ENCODE measurements at places on chromosomes 16 and 17.

DNA sequence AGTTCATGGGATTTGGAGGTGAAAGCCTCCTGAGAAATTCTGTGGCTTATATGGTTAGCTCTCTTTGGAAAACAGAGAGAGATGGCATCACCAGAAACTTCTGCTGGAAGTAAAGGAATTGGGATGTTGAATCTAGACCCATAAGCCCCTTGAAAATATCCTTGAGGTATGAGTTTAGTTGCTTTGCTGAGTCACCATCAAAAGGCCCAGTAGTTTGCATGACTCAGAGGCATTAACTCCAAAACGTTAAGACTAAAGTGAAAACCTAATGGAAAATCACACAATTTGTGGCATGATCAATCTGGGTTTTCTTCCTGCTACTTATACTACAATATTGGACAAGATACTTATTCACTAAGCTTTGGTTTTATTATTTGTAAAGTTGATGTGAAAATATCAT lies 349.2 kb upstream of the SALL1 start:
- no peak for DNase-seq

- no peak for DNase-seq
These were observed 15.1 kb downstream of the SOX8 start for GRCh38 chr16:996681-997080.

- DNase-seq = no peak
These were observed 131.2 kb upstream of the FAM20A start for GRCh38 chr17:68732301-68732749.

- DNase-seq = no peak
These were observed 3.9 kb downstream of the ZNF319 start for GRCh38 chr16:57996406-57997175.

DNA sequence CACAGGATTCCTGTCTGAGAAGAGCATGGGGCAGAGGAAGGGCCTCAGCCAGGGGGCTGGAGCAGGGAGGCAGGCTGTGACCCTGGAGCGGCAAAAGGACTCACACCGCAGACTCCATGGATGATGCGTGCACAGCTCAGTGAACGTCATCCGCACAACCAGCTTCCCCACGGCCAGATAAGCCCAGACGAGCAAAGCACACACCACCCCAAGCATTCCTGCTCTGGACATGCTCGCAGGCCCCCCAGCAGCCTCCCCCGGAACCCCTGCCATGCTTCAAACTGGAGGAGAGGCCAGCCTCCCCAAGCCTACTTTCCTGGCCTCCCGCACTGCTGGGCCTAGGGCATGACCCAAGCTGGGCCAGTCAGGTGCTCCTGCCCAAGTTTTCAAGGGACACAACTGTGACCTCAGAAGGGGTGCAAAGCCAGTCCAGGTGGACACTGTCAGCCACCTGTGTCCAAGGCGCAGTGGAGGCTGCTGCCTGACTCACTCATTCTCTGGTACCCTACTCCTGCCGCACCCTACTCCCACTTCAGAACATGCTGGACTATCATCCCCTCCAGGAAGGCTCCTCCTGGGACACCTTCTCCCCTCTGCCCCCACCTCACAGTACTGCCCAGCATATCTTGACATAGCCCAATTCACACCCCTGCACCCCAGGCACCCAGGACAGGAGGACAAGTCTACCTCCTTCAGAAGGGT lies 4.8 kb downstream of the BCAR1 start:
- no peak for DNase-seq

- DNase-seq = no peak
These were observed 38.0 kb downstream of the PPL start for GRCh38 chr16:4898811-4899473.

DNA sequence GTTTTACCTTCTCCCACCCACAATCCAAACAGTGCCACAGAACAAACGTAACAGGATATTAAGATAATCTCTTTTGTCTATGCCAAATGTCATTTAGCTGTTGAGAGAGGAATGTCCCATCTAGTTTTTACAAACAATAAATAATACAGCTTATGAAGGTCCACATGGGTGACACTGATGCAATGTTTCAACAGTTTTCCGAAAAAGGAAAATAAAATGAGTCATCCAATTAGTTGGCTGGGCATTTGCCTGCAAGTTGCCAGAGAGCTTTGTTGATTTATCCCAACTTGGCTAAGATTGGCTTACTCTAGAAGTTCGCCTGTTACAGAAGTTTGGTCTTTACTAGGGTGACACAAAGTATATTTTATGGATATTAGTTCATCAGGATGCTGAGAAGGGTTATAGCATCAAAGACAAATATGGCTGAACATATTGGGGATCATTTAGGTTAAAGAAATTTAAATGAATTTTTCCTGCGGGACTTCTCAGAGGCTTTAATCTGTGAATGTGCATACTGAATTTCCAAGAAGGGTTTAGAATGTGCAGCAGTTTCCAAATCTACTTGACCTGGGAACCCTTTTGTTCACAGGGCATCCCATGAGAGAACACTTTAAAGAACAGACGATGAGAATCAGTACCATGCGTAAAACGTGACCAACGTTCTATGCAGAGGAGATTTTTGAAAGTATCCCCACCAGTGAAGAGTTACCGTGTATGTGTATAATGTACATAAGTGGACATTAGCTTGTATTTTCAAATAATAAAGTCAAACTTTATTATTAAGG lies 73.1 kb downstream of the CDH13 start:
- no peak for DNase-seq

DNA sequence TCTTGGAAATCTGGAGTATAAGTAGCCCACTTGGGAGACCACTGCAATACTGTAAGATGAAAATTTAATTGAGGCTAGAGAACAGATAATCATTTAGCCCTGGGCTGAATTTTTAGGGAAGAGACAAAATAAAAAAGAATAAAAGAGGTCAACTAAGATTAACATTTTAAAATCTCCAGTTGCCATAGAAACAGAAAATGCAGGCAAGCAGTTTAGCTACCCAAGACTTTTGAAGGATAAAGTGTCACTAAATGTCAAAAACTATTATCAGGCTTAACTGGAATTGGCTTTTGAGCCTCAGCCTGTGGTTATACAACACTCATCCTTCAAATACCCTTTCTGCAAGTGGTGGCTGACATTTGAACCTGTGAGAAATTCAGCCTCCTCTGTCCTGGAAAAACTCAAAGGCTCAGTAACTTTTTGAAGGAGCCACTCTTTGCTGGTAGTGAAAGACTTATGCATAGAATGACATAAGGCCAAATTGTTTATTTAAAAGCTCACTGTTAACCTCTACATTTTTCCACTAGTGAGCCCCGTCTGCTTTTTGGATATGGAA lies 220.7 kb upstream of the KCNJ16 start:
- no peak for DNase-seq

GRCh38 chr16:1152651-1153259 lies at the start of gene CACNA1H:
Gene CACNA1H (plus strand): TSS chr16:1153106. CDS start chr16:1153738, 632 bp downstream.
- peak; percentile 82 for DNase-seq

GRCh38 chr16:30553393-30553899 lies 4.7 kb downstream of the ZNF764 start:
- DNase-seq = no peak

- no peak for DNase-seq
These were observed 76.8 kb downstream of the AIPL1 start for GRCh38 chr17:6358131-6358530.

DNA sequence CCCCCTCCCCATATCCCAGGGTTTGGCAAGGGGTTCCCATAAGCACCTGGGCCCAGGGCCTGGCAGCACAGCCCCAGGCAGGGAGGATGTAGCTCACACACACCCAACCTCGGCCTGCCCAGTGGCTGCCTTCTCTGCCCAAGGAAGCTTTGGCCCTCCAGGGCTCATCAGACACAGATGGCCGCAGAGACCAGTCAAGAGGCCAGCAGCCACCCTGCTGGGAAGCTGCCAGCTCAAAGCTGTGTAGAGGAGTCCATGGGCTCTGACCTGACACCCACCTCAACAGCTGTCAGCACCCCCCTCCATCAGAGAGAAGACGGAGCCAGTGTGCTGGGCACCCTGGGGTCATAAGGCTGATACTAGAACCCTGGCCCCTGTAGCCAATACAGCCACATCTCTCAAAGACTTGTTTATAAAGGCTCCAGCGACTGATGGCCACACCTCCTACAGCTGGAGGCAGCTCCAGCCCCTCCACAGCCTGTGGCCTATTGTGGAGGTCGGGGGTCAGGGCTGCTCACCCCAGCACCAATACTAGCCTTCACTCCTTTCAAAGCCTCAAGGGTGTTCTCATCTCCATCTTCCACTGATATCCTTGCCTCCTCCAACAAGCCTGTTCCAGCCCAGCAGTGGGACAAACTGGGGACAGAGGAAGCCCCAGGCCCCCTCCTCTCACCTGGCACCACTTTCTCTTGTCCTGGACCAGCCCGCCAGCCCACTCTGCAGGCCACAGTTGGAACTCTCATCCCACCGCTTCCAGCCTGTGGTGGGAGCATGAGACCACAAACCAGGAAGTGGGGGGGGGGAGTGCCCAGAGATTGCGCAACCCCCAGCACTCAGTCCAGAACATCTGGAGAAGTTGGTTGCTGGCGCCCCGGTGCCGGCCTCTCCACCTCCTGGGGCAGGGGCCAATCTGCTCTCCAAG lies 2.2 kb upstream of the MPG start:
- DNase-seq = no peak

DNA sequence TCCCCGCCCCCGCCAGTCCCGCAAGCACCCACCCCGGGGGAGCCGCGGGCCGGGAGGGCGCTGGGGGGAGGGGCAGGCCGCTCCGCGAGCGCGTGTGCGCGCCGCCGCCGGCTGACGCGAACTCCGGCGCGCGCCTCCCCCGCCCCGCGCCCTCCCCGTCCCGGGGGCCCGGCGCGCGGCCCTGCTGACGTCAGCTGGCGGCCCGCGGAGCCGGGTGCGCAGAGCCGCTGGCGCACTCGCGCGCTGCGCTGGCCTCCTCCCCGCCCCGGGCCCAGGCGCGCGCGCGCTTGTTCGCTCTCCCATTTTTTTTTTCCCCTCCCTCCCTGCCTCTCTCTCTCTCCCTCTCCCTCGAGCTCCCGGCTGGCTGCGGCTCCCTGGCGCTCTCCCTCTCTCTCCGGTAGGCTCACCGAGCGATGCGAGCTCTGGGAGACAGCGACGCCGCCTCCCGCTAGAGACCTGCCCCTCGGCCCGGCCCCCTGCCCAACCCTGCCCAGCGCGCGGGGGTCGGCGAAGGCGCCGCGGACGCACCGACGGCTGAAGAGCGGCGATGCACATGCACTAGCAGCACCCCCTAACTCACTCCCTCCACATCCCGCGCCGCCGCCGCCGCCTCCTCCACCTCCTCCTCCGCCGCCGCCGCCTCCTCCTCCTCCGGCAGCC lies at the start of gene GNAO1:
GNAO1 (plus strand) TSS at position 334 of the 660 bp plus-strand sequence. CDS start 747 bp downstream, outside the sequence.
- DNase-seq = peak; percentile 65

GRCh38 chr16:72064361-72064894 lies 1.4 kb downstream of the HPR start:
- DNase-seq = no peak

DNA sequence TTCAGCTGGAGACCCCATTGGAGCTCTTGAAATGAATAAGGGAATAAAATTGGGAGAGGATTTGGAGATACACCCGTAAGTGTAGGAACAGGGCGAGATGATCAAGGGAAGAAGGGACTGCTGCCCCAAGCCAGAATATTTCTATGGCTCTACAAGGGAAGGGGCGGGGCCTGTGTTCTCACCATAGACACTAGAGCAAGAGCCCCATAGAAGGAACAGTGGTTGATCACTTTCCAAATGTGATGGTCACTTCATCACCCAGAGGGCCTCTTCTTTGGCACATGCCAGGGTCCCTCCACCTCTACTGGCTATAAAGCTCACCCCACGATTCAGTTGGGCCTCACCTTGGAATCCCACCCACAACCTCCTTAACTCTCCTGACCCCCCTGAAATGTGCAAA lies 25.0 kb downstream of the GPRC5B start:
- no peak for DNase-seq

- no peak for DNase-seq
These were observed 34.4 kb downstream of the SLC7A5 start for GRCh38 chr16:87834668-87835473.

DNA sequence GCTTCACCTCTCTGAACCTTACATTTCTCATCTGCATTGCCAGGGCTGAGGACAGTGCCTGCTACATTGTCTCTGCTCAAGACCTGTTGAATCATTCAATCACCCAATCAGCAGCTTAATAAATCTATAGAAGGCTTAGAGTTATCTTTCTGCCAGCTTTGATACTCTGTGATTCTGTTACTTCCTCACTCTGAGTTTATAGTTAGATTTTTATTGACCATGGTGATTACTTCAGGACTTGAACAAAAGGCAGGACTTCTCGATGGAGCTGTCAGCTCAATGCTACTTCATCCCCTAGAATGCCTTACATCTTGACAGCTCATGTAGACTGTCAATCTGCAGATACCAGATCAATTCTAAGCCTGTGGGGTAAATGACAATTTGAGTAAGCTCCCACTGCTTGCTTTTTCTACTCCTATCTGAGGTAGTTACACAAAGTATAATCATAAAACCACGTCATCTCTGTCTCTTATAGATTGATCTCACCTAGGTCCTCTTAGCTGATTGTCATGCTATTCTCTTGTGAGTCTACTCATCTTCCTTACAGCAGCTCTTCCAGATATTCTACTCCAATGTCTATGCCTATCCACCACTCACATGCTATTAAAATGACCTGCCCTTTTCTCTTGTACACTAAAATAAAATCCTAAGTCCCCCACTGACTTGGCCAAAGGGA lies 318.3 kb upstream of the CA10 start:
- no peak for DNase-seq

DNA sequence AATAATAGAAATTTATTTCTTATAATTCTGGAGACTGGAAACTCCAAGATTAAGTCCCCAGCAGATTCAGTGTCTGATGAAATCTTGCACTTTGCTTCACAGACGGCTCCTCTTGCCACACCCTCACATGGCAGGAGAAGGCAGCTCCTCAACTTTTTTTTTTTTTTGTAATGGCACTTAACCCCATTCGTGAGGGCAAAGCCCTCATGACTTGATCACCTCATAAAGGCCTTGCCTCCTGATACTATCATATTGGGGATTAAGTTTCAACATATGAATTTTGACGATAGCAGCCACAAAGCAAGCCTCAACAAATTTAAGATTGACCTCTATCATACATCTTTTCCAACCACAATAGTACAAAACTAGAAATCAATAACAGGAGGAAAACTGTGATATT lies 42.3 kb upstream of the CDYL2 start:
- DNase-seq = no peak

DNA sequence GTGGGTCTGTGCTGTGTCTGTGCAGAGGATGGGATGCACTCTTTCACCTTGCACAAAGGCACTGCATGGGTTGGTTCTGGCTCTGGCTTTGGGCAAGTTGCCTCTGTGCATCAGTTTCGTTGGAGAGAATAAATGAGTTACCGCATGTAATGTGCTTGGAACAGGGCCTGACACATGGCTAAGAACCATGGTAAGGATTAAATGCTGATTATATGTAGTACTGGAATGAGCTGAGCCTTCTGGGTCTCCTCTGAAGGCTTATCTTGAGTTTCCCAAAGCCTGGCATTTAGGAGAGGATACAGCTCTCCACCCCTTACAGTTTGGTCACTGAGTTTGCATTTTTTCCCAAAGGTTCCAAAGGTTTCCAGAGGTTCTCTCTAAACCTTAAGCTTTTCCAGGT lies 69.1 kb downstream of the KSR1 start:
- no peak for DNase-seq

DNA sequence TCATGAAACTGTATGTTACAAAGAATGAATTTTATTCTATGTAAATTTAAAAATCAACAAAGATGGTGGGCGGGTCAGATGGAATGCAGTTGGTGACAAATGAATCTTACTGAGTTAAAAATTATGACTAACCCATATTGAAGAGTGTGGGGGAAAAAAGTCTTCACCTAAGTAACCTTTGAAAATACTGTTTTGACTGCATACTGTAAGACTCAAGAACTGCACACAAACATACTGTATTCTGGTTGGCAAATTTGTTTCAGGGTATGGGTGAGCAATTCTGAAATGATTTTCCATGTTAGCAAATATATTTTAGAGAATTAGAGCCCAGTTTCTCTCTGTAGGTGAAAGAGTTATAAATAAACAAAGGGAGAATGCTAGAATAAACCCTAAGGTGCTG lies 153.7 kb upstream of the KCNJ18 start:
- DNase-seq = no peak
